Fibroblast of skin of abdomen (primary cell): ENCODE measurements at places on chromosomes 16 and 17.

DNA sequence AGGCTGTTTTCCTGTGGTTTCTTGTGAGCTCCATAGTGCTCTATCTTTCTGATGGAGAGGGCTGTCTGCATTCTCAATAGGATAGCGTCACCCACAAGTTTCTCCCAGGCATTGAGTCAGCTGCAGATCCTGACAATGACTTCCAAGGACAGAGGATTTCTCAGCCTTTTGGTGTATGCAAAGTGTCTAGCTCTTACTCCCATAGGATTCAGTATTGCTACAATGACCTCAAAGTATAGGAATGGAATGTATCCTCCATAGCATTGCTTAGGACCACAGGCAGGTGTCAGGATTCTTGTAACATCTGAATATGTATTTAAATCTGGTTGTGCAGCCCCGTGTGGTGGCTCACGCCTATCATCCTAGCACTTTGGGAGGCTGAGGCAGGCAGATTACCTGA is 32.3 kb downstream of the SMIM36 start:
- peak; percentile 17 for DNase-seq

- peak; percentile 44 for DNase-seq
Observed at GRCh38 chr17:77810536-77810935, 148.0 kb upstream of the TNRC6C start.

- no peak for DNase-seq
Observed at GRCh38 chr17:80845069-80845862, 146.4 kb upstream of the CHMP6 start.

GRCh38 chr16:6081320-6081976 is 983.9 kb upstream of the EEF2KMT start:
- DNase-seq: peak; percentile 2

DNA sequence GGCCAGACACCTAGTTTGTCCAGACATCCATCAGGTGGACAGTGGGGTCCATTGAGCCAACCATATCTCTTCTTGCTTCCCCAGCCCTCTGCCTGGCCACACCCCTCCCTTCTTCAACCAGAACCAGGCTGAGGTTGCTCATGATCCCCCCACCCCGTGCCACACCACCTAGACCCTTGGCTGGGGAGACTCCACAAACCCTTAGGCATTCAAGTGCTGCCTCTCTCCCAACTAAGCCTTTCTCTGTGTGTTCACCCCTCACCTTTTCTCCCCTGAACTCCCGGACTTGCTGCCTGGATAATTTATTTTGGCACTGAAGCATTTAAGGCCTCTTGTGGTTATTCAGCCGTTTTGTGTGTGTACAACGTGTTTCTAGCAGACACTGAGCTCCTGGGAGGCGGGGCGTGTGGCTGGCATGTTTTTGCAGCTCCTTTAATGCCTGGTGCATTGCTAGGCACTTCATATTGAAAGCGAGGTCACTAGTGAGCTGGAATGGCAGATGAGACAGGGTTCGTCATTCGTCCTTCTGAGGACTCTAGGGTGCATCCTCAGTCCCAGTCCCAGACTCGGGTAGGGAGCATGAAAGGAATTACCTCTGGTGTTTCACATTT is 28.7 kb downstream of the CACNA1G start:
- no peak for DNase-seq

- no peak for DNase-seq
Observed at GRCh38 chr16:86500708-86501510, 9.4 kb upstream of the FOXF1 start.
